ENCODE measurements at places on chromosomes 4 and X. TPM values are rescaled to one million over a fixed set of nuclear protein-coding genes. Genes with fewer than 3 reads are reported as not detected.
A peak's percentile ranks its signal among the peaks of the same experiment; 100 is the strongest.

DNA sequence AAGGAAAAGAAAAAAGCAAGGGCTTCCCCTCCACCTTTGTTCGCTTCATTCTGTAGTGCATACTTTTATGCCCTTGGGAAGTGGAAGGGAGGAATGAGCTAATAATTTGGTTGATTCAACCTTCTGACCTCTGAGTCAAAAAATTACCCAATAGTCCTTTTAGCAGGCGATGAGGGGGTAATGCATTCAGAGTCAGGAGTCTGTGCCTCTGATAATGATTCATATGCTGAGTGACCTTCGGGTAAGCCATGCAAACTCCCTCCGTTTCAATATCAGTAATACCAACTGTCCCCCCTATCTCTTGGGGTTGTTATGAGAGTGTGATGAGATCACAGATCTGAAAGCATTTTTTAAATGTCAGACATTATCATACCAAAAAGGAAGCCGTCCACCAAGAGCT, 41.6 kb upstream of the ACSL4 start:
- H3K27me3 ChIP-seq = no peaks in the 10 kb centered on the region
- peaks cover 4% of the 10 kb centered on the region for H3K4me1 ChIP-seq
- H3K36me3 ChIP-seq = no peaks in the 10 kb centered on the region
- DNase-seq = no peak
- no peak overlapping the region for H3K4me3 ChIP-seq
- H3K27ac ChIP-seq = no peak overlapping the region

GRCh38 chr4:171342646-171343045, 470.6 kb upstream of the GALNTL6 start:
- H3K4me1 ChIP-seq = no peaks in the 10 kb centered on the region
- no peak overlapping the region for H3K4me3 ChIP-seq
- no peak overlapping the region for H3K27ac ChIP-seq
- no peaks in the 10 kb centered on the region for H3K27me3 ChIP-seq

DNA sequence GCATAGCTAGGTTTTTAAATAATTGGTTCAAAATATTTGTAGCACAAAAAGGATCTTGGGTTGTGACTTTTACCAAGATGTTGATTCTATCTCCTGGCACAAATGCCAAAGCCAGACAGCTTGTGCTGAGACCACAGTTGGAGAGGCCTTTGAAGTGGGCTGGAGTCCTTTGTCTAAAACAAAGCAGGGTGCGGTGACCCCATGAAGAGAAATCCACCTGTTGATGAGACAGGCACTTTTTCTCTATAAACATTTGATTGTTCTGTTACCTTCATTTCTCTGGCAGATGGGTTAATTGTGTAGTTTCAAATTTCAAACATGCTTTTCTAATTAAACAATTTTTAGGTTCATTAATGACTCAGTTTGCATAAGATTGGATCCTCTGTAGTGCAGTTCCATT, 56.7 kb downstream of the STOX2 start:
- no peak overlapping the region for H3K4me3 ChIP-seq
- no peak for DNase-seq

- H3K27ac ChIP-seq = no peak overlapping the region
- no peaks in the 10 kb centered on the region for H3K36me3 ChIP-seq
- H3K27me3 ChIP-seq = no peaks in the 10 kb centered on the region
- no peaks in the 10 kb centered on the region for H3K4me1 ChIP-seq
- DNase-seq = no peak
Measured at GRCh38 chr4:100170986-100171385, 19.3 kb downstream of the DDIT4L start.

- H3K36me3 ChIP-seq = no peaks in the 10 kb centered on the region
- no peak for DNase-seq
- peaks cover 45% of the 10 kb centered on the region for H3K27me3 ChIP-seq
- H3K4me3 ChIP-seq = no peak overlapping the region
Measured at GRCh38 chr4:3706111-3706511, 60.1 kb upstream of the ADRA2C start.

DNA sequence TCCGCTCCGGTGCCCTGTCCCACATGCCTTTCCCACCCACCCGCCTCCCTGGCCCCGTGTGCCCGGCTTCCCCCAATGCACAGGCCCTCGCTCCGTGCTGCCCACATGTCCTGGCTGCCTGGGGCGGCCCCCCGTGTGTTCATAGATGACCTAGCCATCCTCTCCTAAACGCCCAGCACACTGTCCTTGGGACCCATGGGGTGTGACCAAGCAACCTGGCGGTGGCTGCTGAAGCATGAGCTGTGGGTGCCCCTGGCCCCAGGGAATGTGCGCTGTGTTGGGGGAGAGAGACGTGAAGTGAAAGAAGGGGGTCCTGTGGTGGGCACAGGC, 28.3 kb downstream of the MAEA start:
- no peak for DNase-seq
- H3K36me3 ChIP-seq = peaks cover 11% of the 10 kb centered on the region
- peaks cover 18% of the 10 kb centered on the region for H3K4me1 ChIP-seq
- no peaks in the 10 kb centered on the region for H3K27me3 ChIP-seq

DNA sequence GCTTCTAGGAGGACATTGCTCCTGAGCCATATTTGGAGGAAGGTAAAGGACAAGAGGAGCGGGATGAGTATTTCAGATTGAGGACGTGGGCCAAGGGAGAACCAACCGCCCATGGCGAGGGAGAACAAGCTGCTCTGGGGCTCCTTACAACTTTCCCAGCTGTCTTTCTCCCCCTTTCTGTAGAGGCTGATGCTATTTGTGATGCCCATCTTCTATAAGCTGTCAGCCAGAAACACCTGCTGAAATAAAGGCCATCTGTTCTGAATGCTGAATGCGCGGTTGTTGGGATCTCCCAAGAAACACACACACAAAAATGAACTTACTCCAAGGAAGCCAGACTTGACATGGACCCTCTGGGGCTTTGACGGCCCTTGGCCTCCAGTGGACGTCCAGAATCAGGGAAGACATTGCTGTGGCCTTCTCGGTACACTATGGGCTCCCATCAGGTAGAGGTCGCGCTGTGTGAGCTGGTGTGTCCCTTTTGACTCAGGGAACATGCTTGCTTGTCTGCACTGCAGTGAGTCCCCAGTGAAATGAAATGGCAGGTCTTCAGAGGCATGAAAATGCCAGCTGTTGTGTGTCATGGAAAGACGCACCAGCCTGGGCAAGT, 30.9 kb downstream of the RWDD4 start:
- H3K4me1 ChIP-seq = no peaks in the 10 kb centered on the region
- peaks cover 7% of the 10 kb centered on the region for H3K27me3 ChIP-seq
- H3K27ac ChIP-seq = no peak overlapping the region

DNA sequence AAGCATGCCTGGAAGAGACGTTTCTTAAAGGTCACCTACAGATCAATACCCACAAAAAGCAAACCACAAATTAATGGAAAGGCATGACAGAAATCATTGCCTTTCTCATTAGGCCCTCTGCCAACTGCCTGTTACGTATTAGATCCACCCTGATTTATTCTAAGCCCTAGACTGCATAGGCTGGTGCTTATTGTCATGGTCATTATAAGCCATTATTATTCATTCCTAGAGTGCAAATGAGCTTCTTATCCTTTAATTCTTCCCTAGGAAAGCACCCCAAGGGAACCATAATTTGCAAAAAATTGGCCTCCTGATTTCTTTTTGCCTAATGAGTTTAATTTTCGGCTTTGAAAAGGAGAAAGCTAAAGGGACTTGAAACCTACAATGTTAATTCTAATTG, 184.2 kb upstream of the GPRIN3 start:
- no peaks in the 10 kb centered on the region for H3K36me3 ChIP-seq
- H3K27ac ChIP-seq = no peak overlapping the region
- no peaks in the 10 kb centered on the region for H3K4me1 ChIP-seq
- no peaks in the 10 kb centered on the region for H3K27me3 ChIP-seq
- H3K4me3 ChIP-seq = no peak overlapping the region
- no peak for DNase-seq

DNA sequence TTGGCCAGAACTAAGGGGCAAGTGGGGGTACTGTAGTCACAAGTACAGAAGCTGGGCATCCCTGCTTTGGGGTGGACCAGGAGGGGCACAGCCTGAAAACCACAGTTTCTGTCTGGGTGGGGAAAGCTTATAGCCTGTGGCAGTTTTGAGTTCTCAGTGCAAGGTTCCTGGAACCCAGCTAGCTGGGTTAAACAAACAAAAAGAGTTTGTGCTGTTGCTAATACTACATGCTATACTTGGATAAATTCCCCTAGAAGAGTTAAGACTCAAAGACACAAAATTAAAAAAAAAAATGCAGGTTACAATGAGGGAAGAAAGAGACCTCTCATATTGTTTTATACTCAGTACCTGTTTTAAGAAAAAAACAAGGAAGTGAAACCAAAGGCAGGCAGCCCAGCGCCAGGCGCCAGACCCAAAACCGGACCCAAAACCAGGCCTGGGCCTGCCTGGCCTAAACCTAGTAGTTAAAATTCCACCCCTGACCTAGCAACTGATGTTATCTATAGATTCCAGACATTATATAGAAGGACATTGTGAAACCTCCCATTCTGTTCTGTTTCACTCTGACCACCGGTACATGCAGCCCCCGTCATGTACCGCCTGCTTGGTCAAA, 50.8 kb downstream of the SLC2A9 start:
- H3K4me3 ChIP-seq = no peak overlapping the region
- no peak overlapping the region for H3K27ac ChIP-seq
- H3K36me3 ChIP-seq = no peaks in the 10 kb centered on the region
- H3K4me1 ChIP-seq = no peaks in the 10 kb centered on the region
- no peak for DNase-seq

GRCh38 chr4:175092114-175092513, 174.0 kb downstream of the ADAM29 start:
- no peak overlapping the region for H3K4me3 ChIP-seq
- H3K27me3 ChIP-seq = no peaks in the 10 kb centered on the region
- no peaks in the 10 kb centered on the region for H3K4me1 ChIP-seq
- H3K36me3 ChIP-seq = no peaks in the 10 kb centered on the region
- no peak for DNase-seq
- no peak overlapping the region for H3K27ac ChIP-seq

DNA sequence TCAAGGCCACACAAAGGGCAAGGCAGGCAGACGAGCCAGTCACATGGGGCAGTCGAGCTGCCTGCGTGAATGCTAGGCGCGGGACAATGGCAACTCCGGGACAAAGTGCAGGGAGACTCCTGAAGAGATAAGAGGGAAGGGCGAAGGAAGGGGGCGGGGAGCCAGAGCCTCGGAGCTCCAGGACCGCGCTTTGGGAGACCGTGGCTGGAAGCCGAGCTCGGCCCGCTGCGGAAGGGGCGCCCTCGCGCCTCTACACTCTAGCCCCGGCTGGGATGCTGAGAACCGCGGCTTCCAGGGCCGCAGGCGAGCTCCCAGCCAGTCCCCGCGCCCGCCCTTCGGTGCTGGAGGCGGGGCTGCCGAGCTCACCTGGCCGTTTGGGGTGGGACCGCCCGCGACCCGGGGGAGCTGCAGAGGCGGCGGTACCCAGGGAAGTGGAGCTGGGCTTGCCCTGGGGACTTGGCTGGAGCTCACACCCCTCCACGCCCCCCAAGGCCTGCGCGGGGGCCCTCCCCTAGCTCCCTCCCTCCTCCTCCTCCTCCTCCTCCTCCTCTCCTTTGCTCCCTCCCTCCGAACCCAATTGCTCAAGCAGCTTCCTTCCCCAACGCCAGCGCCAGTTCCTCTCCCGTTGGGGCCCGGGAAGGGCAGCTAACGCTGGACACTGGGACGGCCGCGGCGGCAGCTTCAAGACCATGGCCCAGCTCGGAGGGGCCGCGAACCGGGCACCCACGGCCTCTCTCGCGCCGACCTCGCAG, at the start of gene SOWAHD:
TSS of gene SOWAHD (plus strand) at position 610 of the 752 bp plus-strand sequence. CDS start at position 690, 80 bp downstream.
- peak within 1 kb of the TSS; percentile 83 for H3K4me3 ChIP-seq
- peak within 1 kb of the TSS; percentile 95 for H3K27ac ChIP-seq
- no peaks in the 10 kb centered on the region for H3K27me3 ChIP-seq
- DNase-seq = peak; percentile 40
- no peaks in the 10 kb centered on the region for H3K36me3 ChIP-seq

DNA sequence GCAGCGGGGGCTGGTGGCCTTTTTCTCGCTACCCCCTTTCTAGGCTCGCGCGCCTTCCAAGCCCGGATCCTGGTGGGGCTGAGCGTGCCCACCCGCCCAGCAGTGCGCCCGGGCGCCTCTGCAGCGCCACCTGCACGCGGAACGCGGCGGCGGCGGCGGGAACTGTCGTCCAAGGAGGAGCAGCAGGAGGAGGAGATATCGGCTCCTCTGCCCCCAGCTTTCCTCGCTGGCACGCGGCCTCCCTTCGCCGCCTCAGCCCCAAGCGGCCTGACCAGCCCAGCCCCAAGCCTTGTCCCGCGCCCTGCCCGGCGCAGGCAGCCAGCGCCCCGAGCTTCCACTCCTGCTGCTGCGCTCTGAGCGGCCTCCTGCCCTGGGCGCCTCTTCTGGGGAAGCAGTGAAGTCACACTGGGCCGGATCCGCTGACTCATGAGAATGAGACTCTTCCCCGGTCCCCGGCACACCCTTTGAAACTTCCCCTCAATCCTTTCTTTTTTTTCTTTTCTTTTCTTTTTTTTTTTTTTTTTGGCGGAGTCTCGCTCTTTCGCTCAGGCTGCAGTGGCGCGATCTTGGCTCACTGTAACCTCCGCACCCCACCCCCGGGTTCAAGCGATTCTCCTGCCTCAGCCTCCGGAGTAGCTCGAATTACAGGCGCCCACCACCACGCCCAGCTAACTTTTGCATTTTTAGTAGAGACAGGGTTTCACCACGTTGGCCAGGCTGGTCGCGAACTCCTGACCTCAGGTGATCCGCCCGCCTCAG, 10.6 kb upstream of the ELF4 start:
- no peak overlapping the region for H3K27ac ChIP-seq
- H3K27me3 ChIP-seq = no peaks in the 10 kb centered on the region
- peaks cover 5% of the 10 kb centered on the region for H3K4me1 ChIP-seq
- H3K36me3 ChIP-seq = no peaks in the 10 kb centered on the region

- no peaks in the 10 kb centered on the region for H3K4me1 ChIP-seq
- no peak for DNase-seq
- H3K27me3 ChIP-seq = no peaks in the 10 kb centered on the region
Measured at GRCh38 chrX:84865113-84865512, 138.6 kb upstream of the APOOL start.

- no peaks in the 10 kb centered on the region for H3K36me3 ChIP-seq
- no peak overlapping the region for H3K4me3 ChIP-seq
- no peak overlapping the region for H3K27ac ChIP-seq
Measured at GRCh38 chr4:125020089-125021034, 294.4 kb upstream of the FAT4 start.

- no peaks in the 10 kb centered on the region for H3K36me3 ChIP-seq
- DNase-seq = no peak
- H3K4me1 ChIP-seq = no peaks in the 10 kb centered on the region
- no peak overlapping the region for H3K27ac ChIP-seq
- H3K4me3 ChIP-seq = no peak overlapping the region
Measured at GRCh38 chr4:107164962-107165475, 128.9 kb upstream of the DKK2 start.

DNA sequence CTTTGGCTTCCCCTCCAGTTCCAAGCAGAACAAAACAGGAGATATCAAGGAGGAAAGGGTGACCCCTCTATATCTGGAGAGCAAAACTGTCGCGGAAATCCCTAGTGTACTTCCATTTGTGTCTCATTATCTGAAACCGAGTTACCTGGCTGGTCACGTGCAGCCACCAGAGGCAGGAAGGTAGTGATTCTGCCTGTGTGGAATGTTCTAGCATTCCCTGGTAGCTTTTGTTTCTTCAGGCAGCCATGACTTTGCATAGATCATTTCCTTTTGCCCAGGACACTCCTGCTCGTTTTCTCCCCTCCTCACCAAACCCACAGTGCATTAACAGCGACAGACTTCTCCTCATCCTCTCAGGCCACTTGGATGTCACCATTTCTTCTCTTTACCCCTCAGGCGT, 107.9 kb downstream of the PTTG2 start:
- H3K27me3 ChIP-seq = no peaks in the 10 kb centered on the region
- no peak overlapping the region for H3K4me3 ChIP-seq
- H3K36me3 ChIP-seq = peaks cover 6% of the 10 kb centered on the region
- H3K4me1 ChIP-seq = peaks cover 5% of the 10 kb centered on the region

CXCL8 gene
- 41.3 TPM for total RNA-seq

PABPC1L2B gene
- total RNA-seq = not detected

TMEM31 gene
- total RNA-seq = not detected

ARHGAP24 gene
- not detected for total RNA-seq

MAEA gene
- total RNA-seq = 75.8 TPM

COL4A5 gene
- total RNA-seq = not detected

HGFAC gene
- not detected for total RNA-seq

GRPR gene
- 0.37 TPM for total RNA-seq

PFKFB1 gene
- total RNA-seq = 0.27 TPM

TMPRSS11E gene
- total RNA-seq = not detected

Data from T-helper 17 cell (primary cell).